Right ventricle myocardium inferior (tissue), 1 donor: ENCODE measurements at places on chromosomes 3 and 15. TPM values are rescaled to one million over a fixed set of nuclear protein-coding genes. Genes with fewer than 3 reads are reported as not detected.

TAGLN3 gene
- not detected for total RNA-seq

SPTBN5 gene
- total RNA-seq: 3.5 TPM

CATSPER2 gene
- total RNA-seq: 0.54 TPM

GCHFR gene
- total RNA-seq: 8.1 TPM

NR1I2 gene
- not detected for total RNA-seq

MAGEL2 gene
- total RNA-seq: not detected

RPUSD3 gene
- total RNA-seq: 40.7 TPM

NANOGP8 gene
- total RNA-seq: not detected

MKRN2 gene
- total RNA-seq: 31.0 TPM

PLAAT1 gene
- total RNA-seq: 4.2 TPM

WDR93 gene
- not detected for total RNA-seq

SLC22A14 gene
- total RNA-seq: not detected

PEX5L gene
- 0.16 TPM for total RNA-seq

NLGN1 gene
- total RNA-seq: 8.0 TPM

NEIL1 gene
- total RNA-seq: 8.7 TPM

PRR20G gene
- total RNA-seq: not detected

CELF6 gene
- 1.6 TPM for total RNA-seq

NT5DC2 gene
- 105 TPM for total RNA-seq

ADAMTS7 gene
- total RNA-seq: 32.1 TPM

ACTC1 gene
- total RNA-seq: 15,626 TPM

PROS1 gene
- 23.1 TPM for total RNA-seq

ZNF501 gene
- total RNA-seq: 5.4 TPM

FGF7 gene
- 44.6 TPM for total RNA-seq

CTXN2 gene
- total RNA-seq: not detected

TEX55 gene
- total RNA-seq: not detected

LNP1 gene
- total RNA-seq: 2.4 TPM

LDHAL6B gene
- total RNA-seq: not detected

KIF7 gene
- 2.2 TPM for total RNA-seq

C2CD4B gene
- 2.5 TPM for total RNA-seq

GRM7 gene
- not detected for total RNA-seq

DPH6 gene
- 14.1 TPM for total RNA-seq

TP63 gene
- total RNA-seq: not detected

ITGB5 gene
- 109 TPM for total RNA-seq

FEZF2 gene
- total RNA-seq: not detected

FGD5 gene
- 16.5 TPM for total RNA-seq

IGSF11 gene
- 3.1 TPM for total RNA-seq

AGBL1 gene
- not detected for total RNA-seq

ADGRG7 gene
- not detected for total RNA-seq

GOLGA8Q gene
- 0.65 TPM for total RNA-seq

SNX33 gene
- total RNA-seq: 13.3 TPM

NDN gene
- total RNA-seq: 40.0 TPM

CCR2 gene
- 0.89 TPM for total RNA-seq

AQR gene
- 10.1 TPM for total RNA-seq

ZNF774 gene
- 4.6 TPM for total RNA-seq

ZBTB47 gene
- 80.2 TPM for total RNA-seq

ADIPOQ gene
- total RNA-seq: 19.3 TPM

PARP15 gene
- total RNA-seq: 0.51 TPM
